Endothelial cell of umbilical vein (primary cell): ENCODE measurements at places on chromosomes 16 and 17. TPM values are rescaled to one million over a fixed set of nuclear protein-coding genes. Genes with fewer than 3 reads are reported as not detected.

GRCh38 chr17:77555741-77556291, 402.7 kb upstream of the TNRC6C start:
- H3K36me3 ChIP-seq: no peaks in the 10 kb centered on the region
- no peak overlapping the region for H3K4me3 ChIP-seq
- H3K27me3 ChIP-seq: no peaks in the 10 kb centered on the region
- no peaks in the 10 kb centered on the region for H3K4me1 ChIP-seq
- no peak for DNase-seq
- H3K27ac ChIP-seq: no peak overlapping the region

- DNase-seq: no peak
- no peak overlapping the region for H3K4me3 ChIP-seq
- H3K36me3 ChIP-seq: no peaks in the 10 kb centered on the region
These were observed 29.1 kb upstream of the EIF1 start for GRCh38 chr17:41659427-41660212.

DNA sequence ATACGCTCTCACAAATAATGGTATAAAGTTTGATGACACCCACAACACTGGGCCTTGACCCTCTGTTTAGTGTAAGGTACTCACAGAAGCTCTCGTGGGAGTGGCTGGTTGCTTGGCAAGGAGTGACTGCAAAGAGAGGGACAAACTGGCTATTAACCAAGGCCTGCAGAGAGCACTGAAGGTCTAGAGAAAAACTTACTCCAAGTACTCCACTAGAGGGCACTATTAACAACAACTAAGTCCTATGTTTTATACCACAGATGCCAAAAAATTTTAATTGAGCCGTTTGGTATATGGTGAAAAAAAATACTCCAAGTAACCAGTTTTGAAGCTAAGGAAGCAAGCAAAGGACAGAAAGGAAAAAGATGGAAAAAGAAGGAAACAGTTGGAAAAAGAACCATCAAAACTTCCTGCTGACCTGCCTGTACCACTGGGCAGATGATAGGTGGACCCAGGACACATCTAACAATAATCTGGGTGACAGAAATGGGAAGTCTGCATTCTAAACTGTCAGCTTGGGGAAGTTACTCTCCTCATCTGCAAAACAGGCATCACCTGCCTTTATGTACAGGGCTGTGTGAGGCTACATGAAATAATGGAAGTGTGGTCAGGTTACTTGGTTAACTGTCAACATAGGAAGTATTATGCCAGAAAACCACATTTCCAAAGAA, 23.2 kb downstream of the DYNC1LI2 start:
- H3K27me3 ChIP-seq: no peaks in the 10 kb centered on the region
- peak; percentile 70 for DNase-seq
- H3K4me3 ChIP-seq: no peak overlapping the region
- H3K36me3 ChIP-seq: peaks cover 62% of the 10 kb centered on the region
- H3K4me1 ChIP-seq: no peaks in the 10 kb centered on the region
- no peak overlapping the region for H3K27ac ChIP-seq

DNA sequence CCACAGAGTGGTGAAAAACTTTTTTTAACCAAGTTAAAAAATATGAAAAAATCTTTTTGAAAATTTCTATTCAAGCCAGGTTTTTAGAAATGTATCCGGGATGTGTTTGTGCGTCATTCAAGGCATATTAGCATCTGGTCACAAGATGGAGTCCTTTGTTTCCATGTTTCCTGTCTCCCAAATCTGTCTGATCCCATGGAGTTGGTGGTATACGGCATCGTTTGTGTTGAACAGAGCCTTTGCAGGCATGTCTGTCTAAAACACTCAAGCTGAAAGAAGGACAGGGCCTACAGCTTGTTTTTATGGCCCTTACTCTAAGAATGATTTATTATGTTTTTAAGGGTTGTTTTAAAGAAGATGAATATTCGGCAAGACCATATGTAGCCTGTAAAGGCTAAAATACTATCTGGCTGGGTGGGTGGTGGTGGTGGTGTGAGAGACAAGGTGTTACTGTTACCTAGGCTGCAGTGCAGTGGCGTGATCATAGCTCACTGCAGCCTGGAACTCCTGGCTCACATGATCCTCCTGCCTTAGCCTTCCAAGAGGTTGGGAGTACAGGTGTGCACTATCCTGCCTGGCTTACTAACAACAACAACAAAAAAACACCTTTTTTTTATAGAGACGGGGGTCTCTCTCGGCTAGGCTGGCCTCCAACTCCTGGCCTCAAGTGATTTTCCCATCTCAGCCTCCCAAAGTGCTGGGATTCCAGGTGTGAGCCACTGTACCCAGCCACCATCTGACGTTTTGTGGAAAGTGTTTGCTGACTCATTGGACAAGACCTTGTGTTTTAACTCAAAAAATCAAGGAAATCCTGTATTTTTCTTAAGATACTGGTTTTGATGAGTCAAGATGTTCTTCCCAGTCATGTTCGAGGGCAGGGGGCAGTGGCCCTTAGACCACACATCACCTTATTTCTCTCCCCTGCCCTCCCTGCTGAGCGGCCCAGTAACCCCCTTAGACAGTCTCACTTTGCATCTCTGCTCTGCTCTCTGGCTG, 52.2 kb downstream of the NDE1 start:
- no peaks in the 10 kb centered on the region for H3K27me3 ChIP-seq
- H3K4me1 ChIP-seq: peaks cover 16% of the 10 kb centered on the region
- H3K27ac ChIP-seq: peak overlapping the region; percentile 41
- H3K4me3 ChIP-seq: no peak overlapping the region
- peaks cover 17% of the 10 kb centered on the region for H3K36me3 ChIP-seq
- DNase-seq: no peak

- H3K27ac ChIP-seq: no peak overlapping the region
- no peaks in the 10 kb centered on the region for H3K36me3 ChIP-seq
- H3K27me3 ChIP-seq: no peaks in the 10 kb centered on the region
- no peak for DNase-seq
- H3K4me1 ChIP-seq: no peaks in the 10 kb centered on the region
- H3K4me3 ChIP-seq: no peak overlapping the region
These were observed 74.4 kb downstream of the COX10 start for GRCh38 chr17:14143688-14144087.

- peak; percentile 91 for DNase-seq
- peaks cover 10% of the 10 kb centered on the region for H3K36me3 ChIP-seq
- H3K27me3 ChIP-seq: no peaks in the 10 kb centered on the region
These were observed at the start of gene CDK10 for GRCh38 chr16:89686520-89687091. TSS of gene CDK10 (plus strand) at chr16:89686689. CDS start at chr16:89686711, 22 bp downstream.

GRCh38 chr17:51351890-51352289, 91.5 kb downstream of the UTP18 start:
- H3K27ac ChIP-seq: no peak overlapping the region
- no peak overlapping the region for H3K4me3 ChIP-seq
- H3K36me3 ChIP-seq: no peaks in the 10 kb centered on the region
- no peak for DNase-seq
- H3K4me1 ChIP-seq: no peaks in the 10 kb centered on the region
- H3K27me3 ChIP-seq: no peaks in the 10 kb centered on the region

- no peak for DNase-seq
- no peaks in the 10 kb centered on the region for H3K36me3 ChIP-seq
- H3K4me3 ChIP-seq: no peak overlapping the region
- no peak overlapping the region for H3K27ac ChIP-seq
- peaks cover 2% of the 10 kb centered on the region for H3K27me3 ChIP-seq
These were observed 154.4 kb downstream of the AXIN2 start for GRCh38 chr17:65407017-65407416.

GRCh38 chr16:89268987-89269735, 51.7 kb downstream of the ZNF778 start:
- H3K27ac ChIP-seq: no peak overlapping the region
- DNase-seq: no peak
- no peaks in the 10 kb centered on the region for H3K4me1 ChIP-seq
- peaks cover 39% of the 10 kb centered on the region for H3K36me3 ChIP-seq

- H3K4me3 ChIP-seq: no peak overlapping the region
- no peak for DNase-seq
- peaks cover 47% of the 10 kb centered on the region for H3K36me3 ChIP-seq
- no peaks in the 10 kb centered on the region for H3K27me3 ChIP-seq
- peaks cover 6% of the 10 kb centered on the region for H3K4me1 ChIP-seq
These were observed 4.5 kb downstream of the VPS4A start for GRCh38 chr16:69315486-69316311.

DNA sequence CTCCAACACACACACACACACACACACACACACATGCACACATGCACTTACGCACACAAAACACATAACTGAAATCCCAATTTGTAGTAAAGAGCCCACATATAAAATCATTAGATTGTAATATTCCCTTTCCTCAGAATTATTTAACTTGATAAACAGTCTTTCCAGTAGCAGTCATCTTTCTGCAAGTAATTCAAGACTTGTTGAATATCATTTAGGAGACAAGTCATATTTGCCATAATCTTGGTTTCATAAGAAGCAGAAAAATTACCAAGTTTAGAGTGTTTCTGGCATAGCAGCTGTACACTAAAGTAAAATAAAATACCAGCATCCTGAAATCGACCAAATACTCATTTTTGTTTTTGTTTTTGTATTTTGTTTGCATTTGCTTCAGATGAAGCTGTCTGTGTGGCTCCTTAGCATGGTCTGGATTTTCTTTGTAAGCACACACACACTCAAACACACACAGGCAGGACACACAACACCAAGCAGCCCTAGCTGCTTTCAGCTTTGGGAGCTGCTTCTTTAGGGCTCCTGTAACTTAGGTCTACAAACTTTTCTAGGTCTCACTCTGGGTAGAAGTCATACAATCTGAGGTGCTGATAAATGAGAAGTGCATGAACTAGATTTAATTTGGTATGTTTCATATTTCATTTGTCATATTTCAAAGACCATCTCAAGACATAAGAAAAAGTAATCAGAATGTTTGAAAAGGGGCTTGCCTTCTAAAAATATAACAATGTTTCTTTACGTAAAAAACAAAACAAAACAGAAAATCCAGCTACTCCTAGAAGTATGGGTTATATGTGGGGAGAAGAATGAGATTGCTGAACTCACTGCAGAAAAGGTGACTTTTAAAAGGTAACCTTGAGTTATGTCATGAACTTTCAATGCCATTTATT, 3.0 kb downstream of the SALL1 start:
- no peak overlapping the region for H3K27ac ChIP-seq
- no peaks in the 10 kb centered on the region for H3K36me3 ChIP-seq
- DNase-seq: no peak
- peaks cover 2% of the 10 kb centered on the region for H3K4me1 ChIP-seq
- H3K27me3 ChIP-seq: peaks cover 23% of the 10 kb centered on the region

GRCh38 chr16:56505181-56505580, 14.6 kb downstream of the BBS2 start:
- H3K36me3 ChIP-seq: peaks cover 14% of the 10 kb centered on the region
- H3K27me3 ChIP-seq: no peaks in the 10 kb centered on the region
- H3K27ac ChIP-seq: no peak overlapping the region
- DNase-seq: no peak
- H3K4me3 ChIP-seq: no peak overlapping the region
- H3K4me1 ChIP-seq: peaks cover 12% of the 10 kb centered on the region

DNA sequence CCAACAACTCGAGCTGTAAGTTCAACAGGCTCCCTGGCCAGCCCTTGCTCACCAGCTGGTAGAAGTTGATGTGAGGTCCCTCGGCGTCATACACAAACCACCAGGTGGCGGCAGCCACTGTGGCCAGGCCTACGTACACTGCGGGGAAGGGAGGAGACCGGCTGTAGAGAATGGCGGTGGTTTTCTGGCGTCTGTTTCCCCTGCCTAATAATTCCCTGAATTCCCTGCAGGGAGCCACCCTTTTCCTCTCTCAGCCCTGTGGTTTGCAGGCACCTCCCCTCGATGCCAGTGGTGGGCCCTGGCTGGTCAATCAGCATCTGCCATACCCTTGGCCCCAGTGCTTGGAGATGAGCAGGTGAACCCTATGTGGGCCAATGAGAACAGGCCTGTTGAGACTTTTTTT, 18.9 kb upstream of the P2RX1 start:
- H3K36me3 ChIP-seq: no peaks in the 10 kb centered on the region
- H3K4me3 ChIP-seq: no peak overlapping the region
- no peaks in the 10 kb centered on the region for H3K4me1 ChIP-seq
- H3K27ac ChIP-seq: no peak overlapping the region
- H3K27me3 ChIP-seq: no peaks in the 10 kb centered on the region

GRCh38 chr16:64122177-64122576, 999.7 kb downstream of the CDH11 start:
- no peaks in the 10 kb centered on the region for H3K27me3 ChIP-seq
- no peak overlapping the region for H3K4me3 ChIP-seq
- peak; percentile 44 for DNase-seq
- no peaks in the 10 kb centered on the region for H3K4me1 ChIP-seq

DNA sequence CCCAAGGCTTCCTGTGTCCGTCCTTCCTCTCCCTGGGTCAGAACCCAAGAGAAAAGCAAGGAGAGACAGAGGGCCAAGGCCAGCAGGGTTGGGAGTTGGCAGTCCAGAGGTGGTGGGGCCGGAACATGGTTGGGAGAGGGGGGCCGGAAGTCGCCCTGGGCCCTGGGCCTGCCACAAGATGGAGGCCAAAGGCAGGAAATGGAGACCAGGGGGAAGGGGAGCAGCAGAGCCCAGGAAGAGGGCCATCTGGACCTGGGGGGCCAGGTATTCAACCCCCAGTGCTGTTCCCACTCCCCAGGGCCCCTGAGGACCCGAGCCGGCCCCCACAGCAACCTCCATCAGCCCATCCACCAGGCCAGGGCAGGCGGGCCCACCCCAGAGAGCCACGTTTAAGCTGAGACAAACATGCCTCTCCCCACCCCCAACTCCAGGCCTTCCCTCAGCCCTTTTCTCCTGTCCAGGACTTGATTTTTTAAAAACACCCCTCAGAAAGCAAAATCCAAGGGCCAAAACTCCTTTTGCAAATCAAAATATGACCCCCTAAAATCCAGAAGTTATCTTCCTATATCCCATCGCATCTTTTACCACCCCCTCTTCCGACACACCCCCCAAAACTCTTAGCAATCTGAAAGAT, 4.4 kb upstream of the BCL6B start:
- no peak overlapping the region for H3K27ac ChIP-seq
- DNase-seq: no peak
- H3K4me1 ChIP-seq: peaks cover 51% of the 10 kb centered on the region
- H3K4me3 ChIP-seq: no peak overlapping the region

- no peak overlapping the region for H3K27ac ChIP-seq
- H3K4me3 ChIP-seq: no peak overlapping the region
- H3K27me3 ChIP-seq: no peaks in the 10 kb centered on the region
- no peaks in the 10 kb centered on the region for H3K36me3 ChIP-seq
- H3K4me1 ChIP-seq: no peaks in the 10 kb centered on the region
These were observed 45.1 kb downstream of the IRX3 start for GRCh38 chr16:54241525-54241924.

Gene TP53TG3B
- total RNA-seq: not detected in 2 replicates

Gene VPS4A
- 34.8 and 37.1 TPM in 2 replicates for total RNA-seq

Gene CRYBA1
- not detected in 2 replicates for total RNA-seq

Gene CD300E
- total RNA-seq: not detected in 2 replicates

Gene SLC12A4
- 99.0 and 114 TPM in 2 replicates for total RNA-seq

Gene ASB16
- not detected in 2 replicates for total RNA-seq

Gene RNF157
- 0.48 and 0.86 TPM in 2 replicates for total RNA-seq

Gene CORO6
- 7.8 and 10.7 TPM in 2 replicates for total RNA-seq
